ENCODE measurements at places on chromosomes 2 and 18. TPM values are rescaled to one million over a fixed set of nuclear protein-coding genes. Genes with fewer than 3 reads are reported as not detected.

MEIS1 gene
- total RNA-seq = 6.4 TPM

ALPI gene
- total RNA-seq = not detected

FTCDNL1 gene
- 5.6 TPM for total RNA-seq

ALK gene
- total RNA-seq = 4.8 TPM

MRO gene
- 3.1 TPM for total RNA-seq

PLA2R1 gene
- 0.11 TPM for total RNA-seq

SLC30A3 gene
- total RNA-seq = 0.24 TPM

IFIH1 gene
- 3.6 TPM for total RNA-seq

BOLL gene
- total RNA-seq = not detected

GPR39 gene
- total RNA-seq = 0.32 TPM

MERTK gene
- total RNA-seq = 220 TPM

ANKRD30B gene
- 7.3 TPM for total RNA-seq

DSG4 gene
- not detected for total RNA-seq

APCDD1 gene
- not detected for total RNA-seq

CYS1 gene
- 0.29 TPM for total RNA-seq

STRN gene
- 23.2 TPM for total RNA-seq

ANKRD23 gene
- 1.8 TPM for total RNA-seq

SCN9A gene
- total RNA-seq = 0.27 TPM

GALNT3 gene
- total RNA-seq = 89.9 TPM

POMC gene
- total RNA-seq = not detected

RAB6C gene
- not detected for total RNA-seq

NYAP2 gene
- total RNA-seq = not detected

TET3 gene
- 2.6 TPM for total RNA-seq

EVX2 gene
- total RNA-seq = not detected

CYRIA gene
- total RNA-seq = 0.05 TPM

COLEC11 gene
- total RNA-seq = not detected

TGFBRAP1 gene
- 25.1 TPM for total RNA-seq

KANSL3 gene
- 22.3 TPM for total RNA-seq

SERPINB11 gene
- total RNA-seq = not detected

RPRM gene
- not detected for total RNA-seq

KCMF1 gene
- 98.3 TPM for total RNA-seq

CDH2 gene
- 0.24 TPM for total RNA-seq

UPP2 gene
- not detected for total RNA-seq

CTAGE1 gene
- total RNA-seq = 0.03 TPM

ATL2 gene
- total RNA-seq = 130 TPM

KANSL1L gene
- total RNA-seq = 27.1 TPM

C2orf76 gene
- 23.8 TPM for total RNA-seq

ATP8B1 gene
- 0.90 TPM for total RNA-seq

KIAA2012 gene
- not detected for total RNA-seq

SLC38A11 gene
- total RNA-seq = not detected

IL36RN gene
- total RNA-seq = not detected

SKA1 gene
- 23.8 TPM for total RNA-seq

MLPH gene
- 82.9 TPM for total RNA-seq

KHK gene
- 3.2 TPM for total RNA-seq

LRP1B gene
- total RNA-seq = 0.03 TPM
